ENCODE measurements at places on chromosomes 6 and 20.

GRCh38 chr20:56362833-56363413, 4.1 kb downstream of the FAM210B start:
- DNase-seq, result no peak

DNA sequence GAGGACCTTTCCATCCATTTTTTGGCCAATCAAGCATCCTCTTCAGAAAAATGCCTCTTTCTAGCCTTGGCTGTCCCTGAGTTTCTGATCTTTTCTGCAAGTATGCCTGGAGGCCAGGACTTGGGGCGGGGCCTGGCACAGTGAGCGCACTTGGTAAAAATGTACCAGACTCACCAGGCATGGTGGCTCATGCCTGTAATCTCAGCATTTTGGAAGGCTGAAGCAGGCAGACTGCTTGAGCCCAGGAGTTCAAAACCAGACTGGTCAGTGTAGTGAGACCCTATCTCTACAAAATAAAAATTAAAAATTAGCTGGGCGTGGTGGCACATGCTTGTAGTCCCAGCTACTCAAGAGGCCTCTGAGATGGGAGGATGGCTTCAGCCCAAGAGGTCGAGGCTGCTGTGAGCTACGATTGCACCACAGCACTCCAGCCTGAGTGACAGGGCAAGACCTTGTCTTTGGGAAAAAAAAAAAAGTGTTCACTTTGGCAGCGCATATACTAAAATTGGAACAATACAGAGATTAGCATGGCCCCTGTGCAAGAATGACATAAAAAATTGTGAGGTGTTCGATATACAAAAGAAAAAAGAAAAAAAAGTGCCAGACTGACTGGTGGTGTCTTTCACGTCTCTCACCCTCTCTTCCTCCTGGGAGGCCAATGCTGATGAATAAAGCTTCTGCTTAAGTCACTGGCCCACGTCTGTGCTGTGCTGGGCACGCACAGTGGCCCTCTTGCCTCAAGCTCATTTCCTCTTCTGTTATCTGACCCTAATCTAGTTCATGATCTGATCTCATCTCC, 18.1 kb upstream of the SLC9A8 start:
- DNase-seq, result no peak

DNA sequence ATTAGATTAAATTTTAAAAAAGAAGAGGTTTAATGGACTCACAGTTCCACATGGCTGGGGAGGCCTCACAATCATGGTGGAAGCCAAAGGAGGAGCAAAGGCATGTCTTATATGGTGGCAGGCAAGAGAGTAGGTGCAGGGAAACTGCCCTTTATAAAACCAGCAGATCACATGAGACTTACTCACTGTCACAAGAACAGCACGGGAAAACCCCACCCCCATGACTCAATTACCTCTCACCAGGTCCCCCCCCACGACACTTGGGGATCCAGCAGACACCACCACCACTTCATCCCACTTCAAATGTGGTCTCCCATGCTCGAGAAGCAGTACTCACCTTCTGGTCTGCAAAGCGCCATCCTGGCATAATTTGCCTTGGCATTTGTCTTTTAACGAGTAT, 24.6 kb downstream of the MTFR2 start:
- DNase-seq, result no peak

GRCh38 chr20:51059862-51060261, 37.0 kb upstream of the KCNG1 start:
- DNase-seq, result no peak

GRCh38 chr20:19304389-19304788, 91.9 kb downstream of the SLC24A3 start:
- no peak for DNase-seq

GRCh38 chr6:125009578-125009977, 47.3 kb downstream of the RNF217 start:
- DNase-seq, result no peak

DNA sequence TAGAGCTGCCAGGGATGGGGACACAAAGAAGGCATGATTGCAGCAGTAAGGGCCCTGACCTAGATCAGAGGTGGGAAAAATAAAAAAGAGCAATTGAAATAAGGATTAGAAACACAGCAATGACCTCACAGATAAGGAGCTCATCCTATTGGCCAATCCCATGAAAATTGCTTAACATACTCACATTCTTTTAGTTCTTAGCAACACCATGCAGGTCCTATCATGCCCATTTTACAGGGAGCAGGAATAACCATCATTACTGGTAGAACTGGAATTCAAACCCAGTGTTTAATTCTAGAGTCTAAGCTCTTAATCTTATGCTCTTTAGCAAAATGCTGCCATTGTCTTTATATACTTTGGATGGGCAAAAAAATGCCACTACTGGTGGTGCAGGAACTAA, 267.7 kb downstream of the RNF144B start:
- DNase-seq, result no peak

DNA sequence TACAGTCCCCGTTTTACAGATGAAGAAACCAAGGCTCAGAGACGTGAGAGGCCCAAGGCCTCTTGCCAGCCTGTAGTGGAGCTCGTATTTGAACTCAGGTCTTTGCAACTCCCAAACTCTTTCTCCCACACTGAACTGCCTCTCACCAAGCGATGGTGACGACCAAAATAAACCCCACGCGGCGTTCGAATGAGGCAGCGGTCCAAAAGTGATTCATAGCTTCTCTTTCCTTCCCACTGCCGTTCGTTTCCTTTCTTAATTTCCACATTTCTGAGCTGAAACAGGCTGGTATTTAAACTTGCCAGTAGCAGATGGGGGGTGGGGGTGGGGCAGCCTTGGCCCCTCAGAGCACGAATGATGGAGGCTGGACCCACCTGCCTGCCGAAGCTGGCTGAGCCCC, 252.9 kb upstream of the KCNG1 start:
- DNase-seq, result no peak

DNA sequence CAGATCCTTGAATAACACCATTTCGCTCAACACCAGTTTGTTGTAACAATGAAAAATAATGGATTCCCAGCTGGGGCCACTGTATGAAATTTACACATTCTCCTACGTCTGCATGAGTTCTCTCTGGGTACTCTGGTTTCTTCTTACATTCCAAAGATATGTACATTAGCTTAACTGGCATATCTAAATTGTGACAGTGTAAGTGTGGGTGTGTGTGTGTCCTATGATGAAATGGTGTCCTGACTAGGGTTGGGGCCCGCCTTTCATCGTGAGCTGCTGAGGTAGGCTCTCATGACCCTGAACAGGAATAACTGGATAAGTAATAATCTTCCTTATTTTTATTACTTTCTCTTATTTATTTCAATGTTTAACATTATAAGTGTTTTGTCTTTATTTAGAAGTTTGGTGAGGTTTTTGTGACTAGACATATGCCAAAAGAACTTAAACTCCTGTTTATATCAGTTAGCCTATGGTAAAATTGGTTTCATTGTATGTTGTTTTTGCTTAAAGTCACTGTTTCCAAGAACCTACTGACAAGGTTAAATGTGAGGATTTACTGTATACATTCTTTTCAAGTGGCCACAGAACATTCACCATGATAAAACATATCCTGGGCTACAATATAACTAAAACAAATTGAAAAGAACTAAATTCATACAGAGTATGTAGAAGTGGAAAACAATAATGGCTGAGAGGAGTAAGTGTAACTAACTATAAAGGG, 42.4 kb downstream of the RBL1 start:
- no peak for DNase-seq

DNA sequence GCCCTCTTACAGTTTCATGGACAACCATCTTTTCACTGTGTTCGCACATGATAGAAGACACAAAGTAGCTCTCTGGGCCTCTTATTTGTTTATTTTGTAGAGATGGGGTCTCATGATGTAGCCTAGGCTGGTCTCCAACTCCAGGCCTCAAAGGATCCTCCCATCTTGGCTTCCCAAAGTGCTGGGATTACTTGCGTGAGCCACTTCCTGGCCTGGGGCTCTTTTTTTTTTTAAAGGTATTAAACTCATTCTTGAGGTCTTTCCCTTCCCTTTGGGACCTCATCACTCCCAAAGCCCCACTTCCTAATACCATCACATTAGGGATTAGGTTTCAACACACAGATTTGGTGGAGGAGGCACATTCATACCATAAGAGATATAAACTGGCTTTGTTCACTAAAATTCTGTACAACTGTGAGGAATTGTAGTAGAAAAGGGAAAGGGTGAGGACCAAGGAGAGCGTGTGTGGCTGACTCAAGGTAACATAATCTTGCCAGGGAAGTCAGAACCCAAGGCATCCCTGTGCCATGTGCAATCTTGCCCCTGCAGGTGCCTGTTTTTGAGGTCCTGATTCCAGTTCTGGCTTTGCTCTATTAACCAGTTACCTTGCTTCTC, 45.5 kb downstream of the EIF2S2 start:
- DNase-seq, result no peak

GRCh38 chr6:106692819-106693208, 63.4 kb downstream of the QRSL1 start:
- DNase-seq, result no peak

GRCh38 chr20:36216314-36217025, 19.8 kb upstream of the AAR2 start:
- no peak for DNase-seq

GRCh38 chr6:35730745-35731413, 6.0 kb upstream of the ARMC12 start:
- DNase-seq, result no peak

- DNase-seq, result peak; percentile 98
These were observed at the start of the genes GSS and MYH7B for GRCh38 chr20:34955231-34956040. TSS of gene GSS (minus strand) at chr20:34955806. CDS start at chr20:34951852, 3,954 bp downstream. TSS of gene MYH7B (plus strand) at chr20:34955868. CDS start at chr20:34978006, 22,138 bp downstream.

- no peak for DNase-seq
These were observed 82.3 kb upstream of the KIF25 start for GRCh38 chr6:167915139-167915538.

DNA sequence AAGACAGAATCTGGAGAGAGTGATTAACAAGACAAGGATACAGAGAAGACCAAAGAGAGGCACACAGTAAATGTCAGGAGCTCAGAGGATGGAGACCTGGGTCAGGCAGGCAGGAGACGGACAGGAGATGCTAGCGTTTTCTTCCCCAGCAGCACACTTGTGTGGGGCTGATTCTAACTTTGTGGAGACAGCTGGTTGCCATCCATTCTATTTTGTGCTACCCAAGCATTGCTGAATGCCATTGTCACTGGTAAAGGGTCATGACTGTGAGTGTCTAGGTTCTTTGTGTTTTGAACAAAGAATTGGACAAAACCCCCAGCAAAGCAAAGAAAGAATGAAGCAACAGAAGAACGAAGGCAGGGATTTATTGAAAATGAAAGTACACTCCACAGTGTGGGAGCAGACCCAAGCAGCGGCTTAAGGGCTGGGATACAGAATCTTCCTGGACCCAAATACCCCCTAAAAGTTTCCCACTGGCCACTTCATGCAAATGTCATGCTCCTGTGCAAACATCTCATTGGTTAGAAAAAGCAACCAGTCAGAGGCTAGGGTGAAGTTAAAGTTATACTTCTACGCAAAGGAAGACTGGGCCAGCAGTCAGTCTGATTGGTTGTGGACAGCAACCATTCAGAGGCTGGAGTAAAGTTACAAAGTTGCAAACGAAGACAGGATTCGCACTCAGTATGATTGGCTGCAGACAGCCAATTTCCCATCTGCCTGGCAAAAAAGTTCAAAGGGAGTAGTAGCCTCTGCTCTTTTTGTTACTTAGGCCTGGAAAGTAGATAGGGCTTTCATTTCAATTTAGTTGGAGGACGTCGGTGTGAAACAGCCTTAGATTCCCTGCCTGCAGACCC, 17.5 kb downstream of the PTK7 start:
- no peak for DNase-seq

DNA sequence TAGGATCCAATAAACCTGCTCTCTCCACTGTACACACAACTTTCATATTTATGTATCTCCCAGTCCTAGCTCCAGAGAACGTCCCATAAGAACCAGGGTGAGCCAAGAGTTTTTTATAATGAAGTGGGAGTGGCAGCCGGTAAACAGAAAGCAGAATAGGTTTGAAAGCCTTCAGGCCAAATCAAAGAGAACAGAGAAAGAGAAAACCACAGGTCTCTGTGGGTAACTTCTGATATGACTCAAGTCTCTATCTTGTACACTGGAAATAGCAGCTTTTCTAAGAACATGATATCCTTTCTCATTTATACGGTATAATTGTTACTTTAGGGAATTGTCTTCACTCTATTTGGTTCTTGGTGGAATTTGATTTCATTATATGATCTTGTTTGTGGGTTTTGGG, 273.6 kb downstream of the PACRG start:
- no peak for DNase-seq

GRCh38 chr6:119227377-119227776, 122.2 kb downstream of the MAN1A1 start:
- no peak for DNase-seq

GRCh38 chr6:135163440-135163738, 17.7 kb upstream of the MYB start:
- DNase-seq, result no peak

GRCh38 chr20:58884966-58885365, 32.5 kb downstream of the GNAS start:
- DNase-seq, result no peak

GRCh38 chr6:115835314-115835713, 225.4 kb downstream of the FRK start:
- DNase-seq, result no peak

DNA sequence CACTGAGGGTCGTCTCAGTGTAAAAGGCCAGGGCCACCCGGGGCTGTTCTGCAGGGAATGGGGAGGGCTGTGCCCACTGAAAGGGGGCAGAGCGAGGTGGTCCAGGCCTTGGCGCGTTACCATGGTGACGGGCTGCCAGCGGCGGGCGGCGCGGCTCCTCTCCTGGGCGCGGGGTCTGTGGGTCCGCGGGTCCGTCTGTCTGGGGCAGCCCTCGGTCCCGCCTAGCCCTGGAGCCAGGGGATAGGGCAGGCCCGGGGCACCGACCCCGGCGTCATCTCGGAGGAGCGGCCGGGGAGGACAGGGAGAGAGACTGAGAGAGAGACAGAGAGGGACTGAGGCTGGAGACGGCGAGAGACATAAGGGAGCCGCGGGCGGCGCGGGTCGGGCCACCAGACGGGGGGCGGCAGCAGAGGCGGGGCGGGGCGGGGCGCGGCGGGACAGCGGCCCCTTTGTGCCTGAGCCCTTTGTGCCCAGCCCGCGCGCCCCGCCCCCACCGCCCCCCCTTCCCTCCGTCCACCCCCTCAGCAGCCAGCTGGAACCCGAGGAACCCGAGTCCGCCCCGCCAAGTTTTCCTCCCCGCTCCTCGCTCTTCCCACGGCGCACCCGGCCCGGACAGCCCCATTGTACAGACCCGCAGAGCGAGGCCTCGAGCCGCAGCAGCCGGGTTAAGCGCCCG, at the start of gene KIAA1755:
TSS of gene KIAA1755 (minus strand) at position 358 of the 676 bp plus-strand sequence. CDS start at position 123, 235 bp downstream.
- no peak for DNase-seq

GRCh38 chr20:19368351-19368750, 155.9 kb downstream of the SLC24A3 start:
- no peak for DNase-seq

DNA sequence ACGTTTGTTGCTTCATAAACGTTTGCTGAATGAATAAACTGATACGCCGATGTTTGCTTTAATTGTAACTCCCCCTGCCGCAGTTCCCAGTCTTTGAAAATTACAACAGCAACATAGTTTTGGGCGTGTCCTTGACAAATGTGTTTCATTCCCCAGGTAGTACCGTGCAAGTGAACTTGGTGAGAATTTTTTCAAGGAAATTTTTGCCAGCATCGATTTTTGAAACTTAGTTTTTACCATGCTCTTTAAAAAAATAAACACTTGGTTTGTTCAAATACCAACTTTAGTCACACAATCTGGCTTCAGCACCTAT, 60.1 kb downstream of the FAM217A start:
- DNase-seq, result no peak

- no peak for DNase-seq
These were observed 204.2 kb downstream of the BCAS1 start for GRCh38 chr20:53865901-53866793.
